ENCODE measurements at places on chromosomes 4 and X.

GRCh38 chrX:132592880-132593279 is 104.0 kb upstream of the MBNL3 start:
- DNase-seq: no peak

GRCh38 chr4:18568600-18568999 is 547.0 kb upstream of the LCORL start:
- no peak for DNase-seq

GRCh38 chr4:143514169-143514495 is 630 bp downstream of the SMARCA5 start:
- no peak for DNase-seq

DNA sequence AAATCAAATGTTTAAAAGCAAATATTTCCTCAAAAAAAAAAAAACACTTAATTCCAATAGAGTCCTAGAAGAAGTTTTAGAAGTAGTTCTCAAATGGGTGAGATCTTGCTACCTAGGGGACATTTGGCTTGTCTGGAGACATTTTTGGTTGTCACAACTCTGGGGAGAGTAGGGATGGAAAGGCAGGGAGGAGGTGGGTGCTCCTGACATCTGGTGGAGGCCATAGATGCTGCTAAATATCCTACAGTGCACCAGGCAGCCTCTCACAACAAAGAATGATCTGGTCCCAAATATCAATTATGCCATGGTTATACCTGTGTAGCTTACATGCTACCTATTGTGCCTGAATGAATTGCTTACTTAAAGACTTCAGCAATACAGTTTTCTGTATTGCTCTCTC is 46.8 kb downstream of the CPE start:
- no peak for DNase-seq

DNA sequence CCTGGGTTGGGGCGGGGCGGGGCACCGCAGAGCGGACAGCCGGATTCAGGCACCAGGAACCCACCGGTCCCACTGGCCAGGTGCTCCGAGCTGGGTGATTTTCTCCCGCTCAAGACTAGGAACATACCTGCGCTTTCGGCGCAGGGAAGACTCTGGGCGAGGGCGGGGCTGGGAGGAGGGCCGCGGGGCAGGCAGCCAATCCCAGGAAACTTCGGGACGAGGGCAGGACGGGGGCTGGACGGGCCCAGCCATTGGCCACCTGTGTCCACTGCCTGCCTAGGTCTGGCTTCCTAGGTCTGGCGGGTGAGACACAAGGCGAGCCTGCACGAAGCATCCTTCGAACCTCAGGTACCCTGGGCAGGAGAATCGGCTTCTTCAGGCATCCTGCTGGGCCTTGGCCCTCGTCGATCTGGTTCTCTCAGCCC is 274 bp upstream of the ERVMER34-1 start:
- no peak for DNase-seq

DNA sequence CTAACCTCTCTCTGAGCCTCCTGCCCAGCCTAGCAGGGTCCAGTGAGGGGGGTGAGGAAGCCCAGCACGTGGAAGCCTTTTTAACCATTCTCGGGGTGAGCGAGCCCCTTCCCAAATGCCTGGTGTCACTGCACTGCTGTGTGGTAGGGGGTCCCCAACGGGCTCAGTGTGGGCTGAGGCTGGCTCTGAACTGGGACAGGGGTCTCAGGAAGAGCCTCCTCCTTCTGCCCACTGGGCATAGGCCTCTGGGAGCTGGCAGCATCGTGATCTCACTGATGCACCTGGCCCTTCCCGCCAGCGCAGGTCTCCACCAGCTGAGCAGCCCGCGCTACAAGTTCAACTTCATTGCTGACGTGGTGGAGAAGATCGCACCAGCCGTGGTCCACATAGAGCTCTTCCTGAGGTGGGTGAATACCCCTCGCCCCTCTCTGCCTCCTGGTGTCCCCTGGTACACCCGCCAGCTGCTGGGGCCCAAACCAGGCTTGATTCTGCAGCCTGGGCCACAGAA is 12.6 kb downstream of the HTRA3 start:
- DNase-seq: no peak

GRCh38 chrX:105526431-105526830 is 295.9 kb upstream of the NRK start:
- no peak for DNase-seq

- no peak for DNase-seq
Measured at GRCh38 chrX:99301990-99302389, 1108.1 kb downstream of the PCDH19 start.

DNA sequence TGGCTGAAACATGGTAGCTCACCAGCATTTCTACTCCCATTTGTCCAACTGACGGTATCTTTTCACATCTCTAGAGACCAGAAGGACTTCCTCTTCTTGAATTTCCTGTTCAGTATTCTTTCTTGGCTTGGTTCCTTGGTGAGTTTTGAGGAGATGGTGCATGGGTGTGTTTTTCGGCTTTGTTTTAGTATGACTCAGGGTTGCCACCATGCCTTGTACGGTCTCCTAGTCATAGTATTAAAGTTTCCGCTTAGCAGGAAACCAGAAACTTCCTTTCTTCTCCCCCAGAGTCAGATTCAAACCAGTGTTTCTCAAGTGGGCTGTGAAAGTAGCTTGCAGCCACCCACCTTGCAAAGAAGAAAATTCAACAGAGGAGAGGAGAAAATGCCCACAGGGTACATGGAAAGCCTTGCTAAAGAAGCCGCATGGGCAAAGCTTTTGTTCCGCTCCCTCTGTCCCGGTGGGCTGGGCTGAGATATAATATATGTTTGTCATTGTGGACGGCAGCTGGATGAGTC is 5.7 kb downstream of the CD99 start:
- peak; percentile 63 for DNase-seq

- DNase-seq: no peak
Measured at GRCh38 chr4:102828497-102828808, 1.1 kb upstream of the UBE2D3 start.

- no peak for DNase-seq
Measured at GRCh38 chrX:75038925-75039324, 113.7 kb upstream of the NEXMIF start.

DNA sequence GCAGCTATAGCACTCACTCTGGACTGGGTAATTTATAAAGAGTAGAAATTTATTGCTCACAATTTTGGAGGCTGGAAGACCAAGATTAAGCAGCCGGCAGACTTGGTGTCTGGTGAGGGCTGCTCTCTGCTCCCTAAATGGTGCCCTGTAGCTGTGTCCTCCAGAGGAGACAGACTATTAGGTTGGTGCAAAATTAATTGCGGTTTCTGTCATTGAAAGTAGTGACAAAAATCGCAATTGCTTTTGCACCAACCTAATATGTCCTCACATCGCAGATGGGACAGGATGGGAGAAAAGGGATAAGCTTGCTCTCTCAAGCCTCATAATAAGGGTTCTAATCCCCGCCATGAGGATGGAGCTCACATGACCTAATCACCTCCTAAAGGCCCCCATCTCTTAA is 258.1 kb upstream of the VCX3A start:
- DNase-seq: no peak

DNA sequence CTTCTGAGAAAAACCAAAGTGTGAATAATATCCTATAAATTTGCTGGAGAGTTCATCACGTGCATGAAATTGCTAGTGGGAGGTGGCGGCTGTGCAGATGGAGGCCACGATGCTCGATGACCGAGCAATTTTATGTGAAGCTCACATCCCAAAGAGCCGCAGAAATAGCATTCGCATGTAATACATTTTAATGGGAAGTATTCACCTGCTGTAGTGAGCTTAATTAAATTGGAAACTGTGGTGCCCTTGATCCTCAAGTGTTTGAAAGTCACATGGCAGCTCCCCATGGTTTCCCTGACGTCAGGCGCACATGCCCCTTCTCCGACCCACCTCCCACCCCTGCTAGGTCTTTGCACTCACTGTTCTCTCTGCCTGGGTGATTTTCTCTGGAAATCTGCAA is 136.8 kb downstream of the STK32B start:
- no peak for DNase-seq

DNA sequence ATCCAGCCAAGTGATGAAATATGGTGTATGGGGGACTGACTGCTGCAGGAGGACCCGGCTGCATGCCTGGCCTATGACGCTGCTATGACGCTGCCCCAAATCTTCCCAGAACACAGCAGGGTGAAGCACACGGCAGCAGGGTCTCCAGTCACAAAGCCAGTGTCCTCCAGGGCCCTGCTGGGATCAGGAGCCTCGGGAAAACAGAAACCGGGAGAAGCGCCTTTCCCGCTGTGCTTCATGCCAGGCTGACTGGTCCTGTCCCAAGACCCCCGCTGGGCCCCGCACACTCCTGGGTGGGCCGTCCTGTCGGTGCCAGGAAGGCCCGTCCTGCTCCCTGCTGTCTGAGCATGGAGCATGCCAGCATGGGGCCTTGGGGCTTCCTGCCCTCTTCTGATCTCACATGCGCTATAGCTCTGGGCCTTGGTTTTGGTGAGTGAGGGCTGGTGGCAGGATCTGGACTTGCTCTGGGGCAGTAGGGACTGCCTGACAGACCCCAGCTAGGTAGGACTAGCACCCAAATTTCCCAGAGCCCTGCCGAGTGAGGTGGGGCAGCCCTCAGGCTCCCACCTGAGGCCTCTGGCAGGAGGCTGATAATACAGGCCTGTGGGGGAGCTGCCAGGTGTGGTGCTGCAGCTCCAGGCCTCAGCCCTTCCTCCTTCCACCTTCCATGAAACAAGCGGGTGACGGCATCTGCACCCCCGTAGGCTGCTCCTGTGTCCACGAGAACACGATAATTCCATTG is 64.0 kb downstream of the ACOX3 start:
- no peak for DNase-seq

DNA sequence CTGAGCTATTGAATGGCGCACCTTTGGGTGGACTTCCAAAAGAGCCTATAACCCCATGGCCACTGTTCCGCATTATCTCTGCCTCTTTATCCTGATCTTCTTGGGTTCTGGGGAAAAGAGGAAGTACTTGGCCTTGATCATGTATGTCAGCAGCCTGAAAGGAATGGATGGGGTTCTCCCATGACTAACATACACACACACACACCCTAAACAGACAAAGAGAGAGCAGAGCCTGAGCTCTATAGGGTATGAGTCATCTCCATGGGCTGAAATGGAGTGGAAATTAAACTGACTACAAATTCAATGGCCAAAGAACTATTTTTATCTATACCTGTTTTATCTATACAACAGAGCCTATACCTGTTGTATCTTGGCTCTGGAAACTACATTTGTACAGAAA is 141.5 kb upstream of the MTMR8 start:
- DNase-seq: no peak

DNA sequence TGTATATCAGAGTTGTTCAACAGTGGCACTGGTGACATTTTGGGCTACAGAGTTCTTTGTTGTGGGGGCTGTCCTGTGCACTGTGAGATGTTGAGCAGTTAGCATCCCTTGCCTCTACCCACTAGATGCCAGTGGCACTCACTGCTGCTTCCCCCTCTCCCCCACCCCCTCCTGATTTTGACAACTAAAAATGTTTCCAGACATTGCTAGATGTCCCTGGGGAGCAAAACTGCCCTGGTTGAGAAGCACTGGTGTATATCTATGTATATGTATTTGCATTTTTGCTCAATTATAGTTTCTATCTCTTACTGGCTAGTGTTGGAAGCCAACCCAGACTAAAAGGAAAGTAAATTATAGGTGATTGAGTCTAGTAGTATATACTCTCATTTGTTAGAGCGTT is 2.4 kb downstream of the TMEM131L start:
- DNase-seq: no peak

DNA sequence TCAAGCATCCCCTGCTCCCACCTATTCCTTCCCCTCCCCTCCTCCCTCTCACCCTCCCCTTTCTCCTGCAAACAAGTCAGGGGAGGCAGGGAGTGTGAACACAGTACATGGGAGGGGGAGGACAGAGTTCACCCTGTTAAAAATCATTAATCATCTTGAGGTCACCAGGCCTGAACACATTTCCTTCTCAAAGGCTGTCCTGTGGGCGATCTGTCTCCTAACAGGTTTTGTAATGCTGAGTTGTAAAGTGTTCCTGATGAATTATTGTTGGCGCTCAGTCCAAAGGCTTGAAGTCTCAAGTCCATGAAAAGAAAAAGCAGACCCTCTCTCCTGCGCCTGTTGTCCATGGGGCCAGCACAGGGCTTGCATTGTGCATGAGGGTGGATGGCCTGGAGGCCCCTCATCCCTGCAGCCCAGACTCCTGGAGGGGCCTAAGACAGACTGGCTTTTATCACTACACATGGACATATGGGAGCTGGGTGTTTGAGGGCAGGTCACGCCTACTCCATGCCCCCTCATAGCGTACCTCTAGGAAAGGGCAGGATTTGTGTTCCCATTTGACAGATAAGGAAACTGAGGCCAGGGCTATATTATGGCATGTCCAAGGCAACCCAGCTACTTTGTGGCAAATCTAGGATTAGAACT is 189.1 kb downstream of the RAB28 start:
- DNase-seq: no peak

DNA sequence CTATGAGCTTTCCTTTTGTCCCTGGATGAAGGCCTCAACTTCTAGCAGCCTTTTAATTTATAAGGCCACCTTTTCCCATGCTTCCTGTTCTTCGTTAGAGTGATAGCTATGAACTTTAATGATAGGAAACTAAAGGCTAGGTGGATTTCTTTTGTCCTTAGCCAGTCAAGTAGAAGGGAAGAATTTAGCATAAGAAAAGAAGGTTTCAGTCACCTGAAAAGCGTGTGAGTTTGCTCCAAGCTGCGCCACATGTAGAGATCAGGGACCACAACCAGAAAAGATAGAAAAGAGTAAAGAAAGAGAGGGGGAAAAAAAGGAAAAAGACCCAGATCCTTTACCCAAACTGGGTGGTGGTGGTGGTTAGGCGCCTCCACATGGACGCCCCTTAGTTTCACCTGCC is 28.6 kb downstream of the LUZP4 start:
- DNase-seq: no peak

GRCh38 chr4:13481569-13481968 is 2.6 kb downstream of the RAB28 start:
- DNase-seq: no peak

- no peak for DNase-seq
Measured at GRCh38 chr4:167918077-167918476, 174.3 kb upstream of the ANXA10 start.

DNA sequence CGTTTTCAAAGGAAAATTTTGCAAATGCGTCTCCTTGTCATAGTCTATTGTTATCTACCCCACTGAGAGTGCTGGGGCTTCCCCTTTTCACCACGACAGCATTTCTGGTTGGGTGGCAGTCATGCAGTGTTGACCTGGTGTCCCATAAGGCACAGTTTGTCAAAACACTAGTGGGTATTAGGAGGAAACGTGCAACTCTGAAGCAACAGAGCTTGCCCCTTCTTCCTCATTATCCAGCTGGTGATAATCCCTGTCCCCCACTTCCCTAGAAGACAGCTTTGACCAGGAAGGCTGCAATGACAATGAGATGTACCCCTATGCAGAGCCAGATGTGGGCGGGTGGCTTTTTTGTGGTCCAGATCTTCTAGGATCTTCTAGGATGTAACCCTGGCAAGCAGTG is 1.8 kb downstream of the TBC1D1 start:
- DNase-seq: peak; percentile 52

- DNase-seq: no peak
Measured at GRCh38 chr4:82354788-82355187, 19.0 kb downstream of the HNRNPD start.

- DNase-seq: no peak
Measured at GRCh38 chr4:128725405-128726055, 84.0 kb upstream of the JADE1 start.

- no peak for DNase-seq
Measured at GRCh38 chr4:185681604-185682003, 130.4 kb downstream of the SORBS2 start.
